NCI-H446 treated with DMSO at 0.1 percent for 48 hours (cell line): ENCODE measurements at places on chromosomes 3 and 15.
A peak's percentile ranks its signal among the peaks of the same experiment; 100 is the strongest.

GRCh38 chr15:78369161-78369560, 29.0 kb downstream of the CRABP1 start:
- DNase-seq: no peak

DNA sequence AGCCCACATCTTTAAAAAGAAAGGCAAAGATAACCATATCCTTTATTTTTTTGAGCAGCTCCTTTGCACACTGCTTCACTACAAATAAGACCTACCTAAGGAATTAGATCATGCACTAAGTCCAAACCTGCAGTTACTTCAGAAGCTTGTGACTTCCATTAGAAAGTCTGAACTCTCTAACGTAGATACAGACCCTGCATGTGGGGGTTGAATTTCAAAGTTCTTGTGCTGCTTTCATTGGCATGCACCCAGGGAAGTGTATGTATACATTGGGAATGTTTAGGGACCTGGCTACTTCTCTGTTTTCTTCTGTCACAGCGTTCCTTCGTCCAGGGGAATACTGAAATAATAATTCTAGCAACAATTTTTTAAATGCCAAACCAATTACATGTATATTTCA, 185.2 kb upstream of the IL12A start:
- no peak for DNase-seq

- DNase-seq: peak; percentile 77
These were observed 126.5 kb downstream of the CMSS1 start for GRCh38 chr3:99943931-99944761.

DNA sequence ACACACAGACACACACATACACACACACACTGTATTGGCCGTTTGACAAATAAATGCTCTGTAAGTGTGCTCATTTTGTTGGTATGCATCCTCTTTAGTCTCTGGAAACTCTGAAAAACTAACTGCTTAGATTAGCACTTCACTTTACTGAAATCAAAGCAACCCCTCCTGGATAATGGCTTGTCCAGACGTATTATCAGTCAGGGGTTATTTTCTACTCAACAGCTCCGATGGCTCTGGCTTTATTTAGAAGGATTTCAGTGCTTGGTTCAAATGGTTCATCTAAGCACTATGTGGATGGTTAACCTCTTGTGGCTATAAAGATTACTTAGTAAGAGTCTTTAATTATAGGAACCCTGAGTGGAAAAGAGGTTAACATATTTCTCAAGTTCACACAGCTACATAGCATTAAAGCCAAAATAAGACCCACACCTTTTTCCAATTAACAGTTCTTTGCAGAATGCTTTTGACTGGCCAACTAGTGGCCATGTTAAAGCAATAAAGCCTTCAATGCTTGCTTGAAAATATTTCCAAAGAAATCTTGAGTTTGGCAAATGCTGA, 516.1 kb upstream of the NAALADL2 start:
- DNase-seq: no peak

GRCh38 chr15:76078285-76078877, 18.6 kb downstream of the TMEM266 start:
- no peak for DNase-seq

DNA sequence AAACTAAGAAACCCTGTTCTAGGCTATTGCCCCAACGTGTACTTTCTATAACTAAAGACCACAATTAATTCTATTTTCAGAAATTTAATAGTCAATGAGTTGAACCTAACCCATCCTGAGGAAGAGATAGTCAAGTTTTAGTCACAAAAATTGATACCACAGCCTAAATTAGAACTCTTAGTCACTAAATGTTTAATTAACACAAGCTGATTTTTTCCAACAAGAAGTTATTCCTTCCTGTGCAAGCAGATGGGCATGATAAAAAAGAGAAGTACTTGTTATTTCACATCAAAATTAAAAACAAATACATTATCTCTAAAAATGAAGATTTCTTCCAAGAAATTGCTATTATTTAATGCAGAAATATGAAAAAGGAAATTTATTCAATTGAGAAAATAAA, 38.4 kb upstream of the TERB2 start:
- no peak for DNase-seq

DNA sequence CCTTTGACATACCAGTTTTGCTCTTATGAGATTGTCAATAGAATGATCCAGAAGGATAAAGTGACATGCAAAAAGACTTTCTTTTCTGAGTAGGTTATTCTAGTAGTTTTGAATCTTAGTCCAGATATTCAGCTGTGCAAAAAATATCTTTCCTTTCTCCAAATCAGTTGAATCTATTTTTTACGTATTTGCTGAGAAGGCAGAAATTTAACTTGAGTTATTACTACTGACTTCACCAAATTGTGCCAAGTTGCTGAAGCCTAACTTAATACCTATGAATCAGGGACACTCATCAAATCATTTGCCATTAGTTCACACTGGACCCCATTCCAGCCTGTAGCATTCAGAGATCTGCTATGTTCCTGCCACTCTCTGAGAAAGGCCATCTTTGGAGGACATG, 215.6 kb downstream of the EPHA6 start:
- no peak for DNase-seq

GRCh38 chr3:36494461-36495109, 114.3 kb downstream of the STAC start:
- DNase-seq: no peak

GRCh38 chr15:63010920-63011693, 31.4 kb upstream of the TPM1 start:
- DNase-seq: no peak

DNA sequence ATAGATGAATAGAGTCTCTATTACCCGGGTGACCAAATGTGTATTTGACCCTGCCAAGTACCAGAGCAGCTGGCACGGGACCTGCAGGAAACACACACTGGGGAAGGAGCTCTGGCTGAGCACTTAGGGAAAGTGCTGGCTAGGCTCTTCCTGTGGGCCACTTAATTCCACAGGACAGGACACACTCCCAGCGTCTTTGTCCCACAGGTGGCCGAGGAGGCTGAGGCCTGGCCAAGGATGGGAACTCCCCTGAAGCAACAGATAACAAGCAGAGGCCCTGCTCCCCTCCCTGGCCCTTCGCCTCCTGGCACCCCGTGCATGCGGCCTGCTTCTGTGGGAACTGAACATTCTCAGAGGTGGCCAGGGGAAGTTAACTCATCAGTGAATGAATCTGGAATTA, 180.8 kb downstream of the ATP10A start:
- DNase-seq: no peak

GRCh38 chr15:74957476-74958035, 984 bp upstream of the RPP25 start:
- DNase-seq: no peak

DNA sequence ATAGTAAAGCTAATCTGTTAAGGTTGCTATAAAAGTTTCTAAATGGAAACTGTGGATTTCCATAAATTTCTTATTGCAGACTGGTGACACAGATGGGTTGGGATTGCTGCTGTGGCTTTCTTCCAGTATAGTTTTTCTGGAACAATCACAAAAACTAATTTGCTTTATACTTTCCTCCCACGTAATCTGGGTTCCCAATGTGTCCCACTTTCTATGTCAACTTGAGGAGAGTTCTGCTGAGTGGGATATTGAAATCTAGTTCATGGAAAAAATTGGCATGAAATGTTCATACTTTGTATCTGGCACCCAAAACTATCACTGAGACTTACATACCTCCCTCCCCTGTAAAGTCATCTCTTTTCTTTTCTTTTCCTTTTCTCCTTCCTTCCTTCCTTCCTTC, 126.8 kb downstream of the TGFBR2 start:
- no peak for DNase-seq

DNA sequence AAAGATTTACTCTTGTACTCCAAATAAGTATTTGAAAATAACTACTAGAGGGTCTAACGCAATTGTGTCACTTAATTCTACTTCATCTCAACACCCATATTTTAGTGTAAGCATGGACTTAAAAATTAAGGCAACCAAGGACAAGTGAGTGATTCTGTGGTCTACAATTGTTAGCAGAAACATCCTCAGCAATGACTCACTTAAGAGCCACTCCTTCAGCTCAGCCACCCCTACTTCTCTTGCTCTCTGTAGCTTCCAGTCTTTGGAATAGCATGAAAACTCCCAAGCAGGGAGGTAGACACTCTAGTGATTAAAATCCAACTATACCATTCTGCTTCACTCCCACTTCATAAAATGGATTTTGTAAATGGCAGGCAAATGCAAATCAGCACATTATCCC, 116.0 kb upstream of the LRRN1 start:
- DNase-seq: no peak
